T47D (cell line): ENCODE measurements at places on chromosomes 4 and X.
A peak's percentile ranks its signal among the peaks of the same experiment; 100 is the strongest.

GRCh38 chrX:132612821-132613564, 124.2 kb upstream of the MBNL3 start:
- DNase-seq: peak; percentile 46

GRCh38 chr4:89722517-89722916, 114.4 kb downstream of the SNCA start:
- no peak for DNase-seq

DNA sequence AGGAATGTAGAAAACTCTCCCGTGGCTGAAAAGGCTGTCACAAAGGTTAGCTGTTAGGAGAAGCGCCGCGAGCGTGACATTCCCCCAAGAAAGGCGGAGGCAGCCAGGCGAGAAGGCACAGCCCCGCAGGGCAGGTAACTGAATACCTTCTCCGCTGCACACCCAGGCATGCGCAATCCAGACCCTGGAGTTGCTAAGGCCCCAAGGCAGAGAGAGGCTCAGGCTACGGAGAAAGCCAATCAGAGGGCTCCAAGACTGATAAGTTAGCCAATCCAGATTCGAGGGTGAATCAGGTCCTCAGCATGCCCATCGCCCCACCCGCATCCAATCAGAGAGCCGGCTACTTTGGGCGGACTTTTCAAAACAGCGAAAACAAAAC, 485 bp upstream of the CCNG2 start:
- DNase-seq: peak; percentile 97

DNA sequence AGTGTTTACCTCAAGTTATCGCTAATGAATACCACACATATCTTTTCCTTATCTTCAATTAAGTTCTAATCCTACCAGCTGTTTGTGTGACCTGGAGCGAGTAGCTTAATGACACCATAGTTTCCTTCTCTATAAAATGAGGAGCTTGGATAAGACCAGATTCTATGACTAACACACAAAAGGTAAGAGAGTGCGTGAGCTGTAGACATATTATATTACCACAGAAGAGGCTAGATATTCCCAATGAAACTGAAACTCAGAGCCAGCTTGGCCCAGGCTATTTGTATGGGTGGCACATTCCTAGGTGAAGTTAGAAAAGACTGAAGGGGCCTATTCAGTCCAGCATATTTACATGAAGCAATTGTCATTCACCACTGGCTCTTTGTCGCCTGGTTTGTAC, 30.2 kb downstream of the ASB5 start:
- DNase-seq: no peak

DNA sequence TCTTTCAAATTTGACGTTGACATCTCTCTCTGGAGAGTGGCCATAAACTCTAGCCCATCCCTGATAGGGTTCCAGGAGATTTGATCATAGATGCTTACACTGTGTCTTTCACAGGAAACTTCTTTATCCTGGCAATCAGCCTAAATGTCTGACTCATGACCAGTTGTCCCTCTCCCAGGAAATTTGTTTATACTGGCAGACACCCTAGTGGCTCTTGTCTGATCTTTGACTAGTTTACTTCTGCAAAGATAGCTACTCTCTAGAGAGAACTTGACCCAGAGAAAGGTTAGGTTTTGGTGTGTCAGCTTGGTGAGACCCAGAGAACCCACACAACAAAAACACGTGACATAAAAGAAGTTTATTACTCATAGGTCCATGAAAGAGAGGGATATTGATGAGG, 509.8 kb downstream of the CENPC start:
- peak; percentile 28 for DNase-seq

- DNase-seq: no peak
These were observed 24.1 kb downstream of the MSMO1 start for GRCh38 chr4:165351359-165352130.
